Esophagus muscularis mucosa (tissue), 4 donors: ENCODE measurements at places on chromosomes 12 and 14. TPM values are rescaled to one million over a fixed set of nuclear protein-coding genes. Genes with fewer than 3 reads are reported as not detected.
A peak's percentile ranks its signal among the peaks of the same experiment; 100 is the strongest.

- H3K27me3 ChIP-seq: no peaks in the 10 kb centered on the region
- no peak for DNase-seq
- no peaks in the 10 kb centered on the region for H3K36me3 ChIP-seq
- no peak overlapping the region for H3K4me3 ChIP-seq
- no peak overlapping the region for H3K27ac ChIP-seq
- no peaks in the 10 kb centered on the region for H3K4me1 ChIP-seq
Observed at GRCh38 chr12:130645751-130646150, 70.3 kb downstream of the RIMBP2 start.

DNA sequence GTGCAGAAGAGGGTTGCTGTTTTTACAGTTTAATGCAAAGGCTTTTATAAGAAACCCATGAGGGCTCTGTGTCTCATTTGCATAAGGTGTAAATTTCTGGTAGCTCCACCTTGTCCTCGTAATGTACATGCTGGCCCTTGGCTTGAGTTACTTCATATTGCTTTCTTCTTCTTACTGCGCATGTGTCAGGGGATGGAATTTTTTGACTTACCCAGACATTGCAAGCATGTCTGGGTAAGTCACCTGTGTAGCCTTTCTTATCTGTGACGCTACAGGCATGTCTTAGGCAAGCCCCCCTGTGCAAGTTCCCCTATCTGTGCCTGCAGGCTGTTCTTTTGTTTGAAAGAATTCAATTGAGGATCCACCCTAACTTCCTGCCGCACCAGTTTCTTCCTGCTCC is 274.2 kb downstream of the ETNK1 start:
- H3K27ac ChIP-seq: no peak overlapping the region
- H3K27me3 ChIP-seq: no peaks in the 10 kb centered on the region
- no peak overlapping the region for H3K4me3 ChIP-seq
- no peaks in the 10 kb centered on the region for H3K36me3 ChIP-seq
- no peaks in the 10 kb centered on the region for H3K4me1 ChIP-seq

GRCh38 chr12:105775343-105775742 is 363.4 kb downstream of the NUAK1 start:
- H3K4me1 ChIP-seq: peaks cover 7% of the 10 kb centered on the region
- no peak for DNase-seq
- H3K36me3 ChIP-seq: no peaks in the 10 kb centered on the region
- H3K27ac ChIP-seq: no peak overlapping the region
- no peaks in the 10 kb centered on the region for H3K27me3 ChIP-seq

- peaks cover 70% of the 10 kb centered on the region for H3K36me3 ChIP-seq
- peak overlapping the region; percentile 50 for H3K27ac ChIP-seq
- H3K4me1 ChIP-seq: peaks cover 29% of the 10 kb centered on the region
- H3K4me3 ChIP-seq: no peak overlapping the region
- DNase-seq: no peak
Observed at GRCh38 chr12:115998119-115998633, 279.3 kb downstream of the MED13L start.

GRCh38 chr14:31527087-31527486 is 34.1 kb upstream of the NUBPL start:
- no peaks in the 10 kb centered on the region for H3K27me3 ChIP-seq
- no peak for DNase-seq
- no peak overlapping the region for H3K4me3 ChIP-seq
- H3K4me1 ChIP-seq: no peaks in the 10 kb centered on the region

GRCh38 chr14:51862176-51862796 is 1.9 kb downstream of the GNG2 start:
- H3K4me1 ChIP-seq: peaks cover 24% of the 10 kb centered on the region
- no peaks in the 10 kb centered on the region for H3K27me3 ChIP-seq
- H3K27ac ChIP-seq: peak overlapping the region; percentile 28
- H3K36me3 ChIP-seq: no peaks in the 10 kb centered on the region
- peak overlapping the region; percentile 58 for H3K4me3 ChIP-seq
- no peak for DNase-seq

DNA sequence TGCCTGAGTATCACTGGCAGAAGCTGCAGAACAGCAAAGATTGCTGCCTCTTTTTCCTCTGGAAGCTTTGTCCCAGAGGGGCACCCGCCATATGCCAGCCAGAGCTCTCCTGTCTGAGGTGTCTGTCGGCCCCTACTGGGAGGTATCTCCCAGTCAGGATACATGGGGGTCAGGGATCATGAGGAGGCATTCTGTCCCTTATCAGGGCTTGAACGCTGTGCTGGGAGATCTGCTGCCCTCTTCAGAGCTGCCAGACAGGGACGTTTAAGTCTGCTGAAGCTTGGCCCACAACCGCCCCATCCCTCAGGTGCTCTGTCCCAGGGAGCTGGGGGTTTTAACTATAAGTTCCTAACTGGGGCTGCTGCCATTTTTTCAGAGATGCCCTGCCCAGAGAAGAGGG is 20.3 kb downstream of the CLEC2B start:
- no peak overlapping the region for H3K27ac ChIP-seq
- DNase-seq: no peak
- peaks cover 22% of the 10 kb centered on the region for H3K36me3 ChIP-seq
- no peak overlapping the region for H3K4me3 ChIP-seq
- no peaks in the 10 kb centered on the region for H3K27me3 ChIP-seq

DNA sequence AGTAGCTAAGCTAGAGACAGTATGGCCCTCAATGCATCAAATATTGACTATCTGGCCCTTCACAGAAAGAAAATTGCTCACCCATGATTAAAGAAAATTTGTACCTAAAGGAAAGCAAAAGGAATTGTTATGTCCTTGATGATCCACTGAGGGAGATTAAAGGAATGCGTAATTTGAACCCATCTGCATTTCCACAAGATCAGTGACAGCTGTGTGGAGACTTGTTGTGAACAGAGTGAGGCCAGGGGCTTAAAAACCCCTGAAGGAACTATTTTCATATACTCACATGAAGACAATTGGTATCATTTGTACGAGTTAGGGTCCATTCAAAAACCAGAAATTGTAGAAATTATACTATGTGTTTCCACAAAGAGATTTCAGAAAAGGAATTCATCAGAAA is 1908.1 kb upstream of the SEL1L start:
- no peaks in the 10 kb centered on the region for H3K36me3 ChIP-seq
- no peak overlapping the region for H3K27ac ChIP-seq

GRCh38 chr12:32024884-32025592 is 65.8 kb downstream of the RESF1 start:
- no peak for DNase-seq
- no peak overlapping the region for H3K27ac ChIP-seq
- H3K27me3 ChIP-seq: no peaks in the 10 kb centered on the region
- no peaks in the 10 kb centered on the region for H3K36me3 ChIP-seq

Gene KRT77
- not detected for total RNA-seq

Gene SOCS2
- total RNA-seq: 46.7 TPM

Gene GNB3
- total RNA-seq: 0.39 TPM

Gene CEBPE
- not detected for total RNA-seq

Gene GLIPR1L2
- total RNA-seq: 0.83 TPM

Gene TPPP2
- total RNA-seq: not detected

Gene PXMP2
- total RNA-seq: 39.7 TPM

Gene LRP1-AS
- not detected for total RNA-seq
